ENCODE measurements at places on chromosomes 16 and 17.

DNA sequence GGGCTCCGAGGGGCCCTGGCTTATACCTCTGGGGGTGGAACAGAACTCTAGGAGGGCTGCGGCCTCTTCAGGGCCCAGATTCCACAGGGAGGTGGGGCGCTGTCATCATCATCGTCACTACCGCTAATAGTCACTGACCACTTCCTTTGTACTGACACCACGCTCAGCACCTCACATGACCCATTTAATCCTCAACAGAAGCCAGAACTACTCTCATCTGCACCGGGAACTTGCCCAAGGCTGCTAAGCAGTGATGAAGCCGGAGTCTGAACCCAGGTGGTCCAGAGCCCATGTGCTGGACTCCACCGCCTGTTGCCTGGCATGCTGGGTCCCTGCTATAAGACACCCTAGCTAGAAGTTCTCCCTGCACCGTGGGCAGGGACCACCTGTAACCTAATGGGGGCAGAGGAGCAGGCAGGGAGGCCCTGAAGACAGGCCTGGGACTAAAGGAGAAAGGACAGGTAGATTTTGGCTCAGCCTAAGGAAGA lies 12.0 kb downstream of the UNC13D start:
- peak; percentile 38 for DNase-seq

GRCh38 chr17:9684955-9685621 lies 39.8 kb downstream of the USP43 start:
- DNase-seq, result no peak

DNA sequence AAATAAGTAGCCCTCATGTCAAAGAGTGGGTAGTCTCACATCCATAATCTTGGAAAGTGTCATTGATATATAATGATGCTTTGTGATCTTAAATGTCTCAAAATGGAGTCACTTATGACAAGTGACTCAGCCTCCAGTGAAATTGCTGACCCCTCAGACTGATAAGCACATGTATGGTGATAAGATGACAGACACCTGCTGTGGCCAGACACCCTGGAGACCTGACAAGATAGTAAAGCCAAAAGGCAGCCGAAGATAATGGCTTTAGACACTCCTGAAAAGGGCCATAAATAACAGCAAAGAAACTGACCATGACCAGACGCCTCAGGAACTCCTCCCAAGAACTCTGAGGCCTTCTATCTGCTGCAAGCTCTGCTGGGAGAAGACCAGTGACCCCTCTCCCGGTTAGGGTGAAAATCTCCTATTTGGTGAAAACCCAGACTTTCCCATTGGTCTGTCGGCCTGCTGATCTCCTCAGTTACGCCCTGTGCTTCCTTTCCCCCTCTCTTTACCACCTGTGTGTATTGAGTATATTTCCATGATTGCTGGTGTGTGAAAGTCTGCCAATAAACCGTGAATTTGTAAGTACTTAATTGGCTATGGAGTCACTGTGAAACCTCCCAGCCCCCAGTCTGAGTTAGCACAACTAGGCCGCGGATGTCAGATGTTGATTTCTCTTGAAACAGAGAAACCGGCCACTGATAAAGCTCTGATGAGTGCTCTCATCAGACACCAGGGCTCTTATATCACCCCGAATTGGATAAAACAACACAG lies 226.7 kb upstream of the MYOCD start:
- DNase-seq, result no peak

DNA sequence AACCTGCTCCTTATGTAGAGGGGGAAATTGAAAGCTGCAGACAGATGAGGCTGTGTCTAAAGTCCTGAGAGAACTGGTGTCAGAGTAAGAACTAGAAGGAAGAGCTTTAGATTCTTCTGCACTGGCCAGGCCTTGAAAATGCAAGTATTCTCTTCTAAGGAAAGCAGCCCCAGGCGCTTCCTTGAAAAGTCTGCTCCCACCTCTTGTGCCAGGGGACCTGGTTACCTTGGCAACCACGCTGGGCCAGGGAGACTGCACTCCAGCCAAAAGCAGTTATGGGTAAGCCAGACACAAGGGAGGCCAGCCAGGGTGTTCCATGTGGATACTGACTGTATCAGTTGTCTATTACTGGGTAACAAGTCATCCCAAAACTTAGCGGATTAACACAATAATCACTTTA lies 228.6 kb upstream of the SDK2 start:
- no peak for DNase-seq

DNA sequence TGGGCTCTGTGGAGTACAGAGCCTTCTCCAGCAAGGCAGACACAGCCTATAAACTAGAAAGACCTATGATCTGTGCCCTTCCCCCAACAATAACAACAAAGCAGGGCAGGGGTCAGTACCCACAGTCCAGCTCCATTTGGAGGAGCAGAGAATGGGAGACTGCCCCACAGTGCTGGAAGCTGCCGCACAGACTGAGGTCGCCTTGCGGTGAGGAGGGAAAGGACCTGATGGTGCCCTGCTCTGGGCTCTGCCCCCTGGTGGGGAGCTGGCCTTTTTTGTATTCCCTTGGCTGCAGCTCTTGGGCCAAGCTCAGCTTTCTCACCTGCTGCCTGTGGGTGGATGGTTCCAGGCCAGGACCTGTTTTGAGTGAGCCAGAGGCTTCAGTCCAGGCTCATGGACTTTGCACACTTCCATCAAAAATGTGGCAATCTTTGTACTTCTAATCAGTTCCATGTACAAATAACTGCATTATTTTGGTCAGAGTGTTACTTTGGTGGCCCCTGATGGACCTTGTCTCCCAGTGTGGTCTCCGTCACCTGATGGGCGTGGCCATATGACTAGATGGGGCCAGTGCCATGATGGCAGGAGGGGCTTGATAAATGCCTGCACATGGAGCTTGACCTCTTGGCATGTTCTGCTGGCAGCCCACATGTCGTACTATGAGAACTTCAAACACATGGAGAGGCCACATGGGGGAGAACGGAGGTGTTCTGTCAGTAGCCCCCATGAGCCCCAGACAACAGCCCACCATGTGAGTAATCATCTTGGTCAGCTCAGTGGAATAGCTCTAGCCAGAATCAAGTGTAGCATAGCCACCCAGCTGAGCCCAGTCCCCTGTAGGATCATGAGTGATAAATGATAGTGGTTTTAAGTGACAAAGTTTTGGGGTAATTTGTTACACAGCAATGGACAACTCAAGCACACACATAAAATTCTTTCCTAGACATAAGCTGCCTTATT lies 24.2 kb downstream of the B9D1 start:
- no peak for DNase-seq

- DNase-seq, result no peak
These were observed 43.2 kb upstream of the CCL1 start for GRCh38 chr17:34406226-34406625.

GRCh38 chr16:31107465-31107867 lies 720 bp upstream of the BCKDK start:
- DNase-seq, result no peak

GRCh38 chr16:6837722-6838121 lies 494.9 kb upstream of the RBFOX1 start:
- DNase-seq, result no peak

GRCh38 chr16:287298-287811 lies 4.4 kb downstream of the PDIA2 start:
- DNase-seq, result no peak

DNA sequence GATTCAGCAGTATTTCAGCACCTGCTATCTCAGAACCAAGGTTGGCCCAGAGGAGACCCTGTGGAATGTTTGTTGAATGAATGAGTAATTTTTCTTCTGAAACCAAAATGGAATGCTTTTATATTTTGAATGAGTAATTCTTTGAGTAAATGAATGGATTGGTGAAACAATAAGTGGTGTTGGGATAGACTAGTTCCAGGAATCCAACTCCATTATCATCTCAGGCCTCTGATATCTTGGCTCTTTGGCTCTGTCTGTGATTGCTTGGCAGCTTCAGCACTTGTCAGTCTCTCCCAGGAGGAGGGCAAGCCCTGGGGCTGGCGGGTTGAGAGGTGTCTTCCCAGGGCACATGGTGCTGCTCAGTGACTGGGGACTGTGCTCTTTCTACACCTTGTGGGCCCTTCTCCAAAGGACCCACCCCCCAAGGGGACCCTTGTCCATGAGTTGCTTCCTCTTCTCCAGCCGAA lies 284.4 kb upstream of the FOXF1 start:
- DNase-seq, result no peak

DNA sequence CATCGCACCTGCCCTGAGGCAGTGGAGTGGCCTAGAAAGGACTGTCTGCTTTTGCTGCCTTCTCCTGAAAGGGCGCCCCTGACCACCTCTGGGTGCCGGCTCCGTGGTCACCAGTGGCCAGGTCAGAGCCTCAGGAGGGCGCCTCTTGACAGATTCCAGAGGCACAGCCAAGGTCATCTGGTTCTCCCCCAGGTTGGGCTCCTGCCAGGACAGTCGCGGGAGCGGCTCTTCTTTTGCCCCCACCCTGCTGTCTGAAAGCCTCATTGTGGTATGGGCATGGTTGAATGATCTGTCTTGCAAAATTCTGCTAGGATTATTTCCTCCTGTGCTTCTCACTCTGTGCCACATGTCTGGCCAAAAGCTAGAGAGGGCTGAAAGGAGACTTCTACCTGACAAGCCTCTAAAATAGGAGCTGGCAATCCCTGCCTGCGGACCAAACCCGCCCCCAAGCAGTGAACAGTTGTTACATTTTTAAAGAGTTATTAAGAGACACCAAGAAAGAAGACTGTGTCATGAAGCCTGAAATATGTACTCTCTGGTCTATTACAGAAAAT lies 82.8 kb downstream of the SNX29 start:
- no peak for DNase-seq

DNA sequence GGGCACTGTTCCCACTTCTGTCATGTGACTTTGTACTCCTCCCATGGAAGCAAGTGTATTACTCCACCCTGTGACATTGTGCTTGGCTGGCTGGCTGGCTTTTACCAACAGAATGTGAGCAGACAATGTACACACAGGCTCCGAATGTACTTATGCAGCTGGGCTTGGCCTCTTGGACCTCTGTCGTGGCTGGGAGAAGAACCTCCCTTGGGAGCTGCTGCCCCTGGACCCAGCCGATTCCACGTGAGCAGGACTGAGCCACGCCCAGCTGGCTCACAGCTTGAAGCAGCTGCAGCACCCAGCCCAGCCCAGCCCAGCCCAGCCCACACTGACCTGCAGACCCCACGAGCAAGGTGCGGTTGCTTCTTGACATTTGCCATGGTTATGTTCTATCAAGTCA lies 177.5 kb downstream of the RBFOX3 start:
- DNase-seq, result no peak

- DNase-seq, result no peak
These were observed 4.7 kb downstream of the DNAH17 start for GRCh38 chr17:78572239-78573205.

DNA sequence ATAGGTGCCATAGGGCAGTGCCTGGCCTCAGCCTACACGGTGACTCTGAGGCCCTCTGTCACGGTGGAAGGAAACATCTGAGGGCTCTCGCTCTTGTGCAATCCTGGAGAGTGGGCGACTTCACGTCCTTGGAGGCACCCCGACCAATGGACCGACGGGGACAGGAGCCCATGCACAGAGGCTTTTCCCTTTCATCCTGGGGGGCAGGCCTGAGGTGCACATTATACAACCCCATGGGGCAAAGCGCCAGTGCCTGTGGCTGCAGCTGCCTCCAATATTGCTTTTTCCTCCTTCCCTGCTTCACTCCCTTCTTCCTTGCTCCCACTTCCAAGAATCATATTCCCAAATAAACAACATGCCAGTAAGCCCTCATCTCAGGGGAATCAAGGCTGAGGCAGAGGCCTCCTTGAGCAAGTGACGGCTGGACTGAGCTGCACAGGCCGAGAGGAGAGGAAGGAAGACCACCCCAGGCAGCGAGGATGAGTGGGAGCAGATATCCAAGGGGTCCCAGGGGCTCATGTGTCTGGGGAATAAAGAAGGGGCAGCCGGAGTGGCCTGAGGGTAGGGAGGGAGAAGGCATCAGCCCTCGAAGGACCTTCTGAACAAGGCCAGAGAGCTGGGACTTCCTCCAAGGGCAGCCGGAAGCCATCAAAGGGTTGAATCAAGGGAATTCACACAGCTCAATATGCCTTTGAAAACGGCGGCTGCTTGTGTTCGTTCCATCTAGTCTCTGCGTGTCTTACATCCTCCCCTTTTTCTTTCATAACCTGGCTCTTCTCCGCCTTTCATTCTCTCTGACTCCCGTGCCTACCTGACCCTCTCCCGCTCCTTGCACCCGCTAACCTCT lies 42.6 kb upstream of the RPL38 start:
- DNase-seq, result no peak

GRCh38 chr17:49483599-49484509 lies 11.2 kb upstream of the NGFR start:
- no peak for DNase-seq

- DNase-seq, result peak; percentile 78
These were observed 33.7 kb downstream of the DDX19A start for GRCh38 chr16:70380248-70380918.

GRCh38 chr16:70730031-70730430 lies 44.2 kb upstream of the MTSS2 start:
- DNase-seq, result peak; percentile 55

DNA sequence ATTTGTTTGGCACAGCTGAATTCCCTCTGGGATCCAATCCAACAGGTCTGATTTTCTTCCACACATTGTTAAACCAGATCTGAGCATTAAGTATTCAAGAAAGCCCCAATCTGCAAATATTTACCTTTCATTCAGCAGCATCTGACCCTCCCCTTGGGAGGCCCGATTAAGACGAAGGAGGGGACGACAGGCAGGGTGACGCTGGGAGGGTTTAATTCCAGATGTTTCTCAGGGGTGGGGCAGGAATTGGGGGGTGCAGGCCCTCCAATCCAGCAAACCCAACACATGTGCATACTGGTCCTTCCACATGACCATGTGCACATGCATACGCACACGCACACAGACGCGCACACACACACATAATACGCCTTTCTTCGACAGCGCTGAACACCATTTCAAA lies 240.5 kb downstream of the GSG1L start:
- DNase-seq, result no peak

GRCh38 chr17:60102632-60103096 lies 23.9 kb upstream of the HEATR6 start:
- peak; percentile 70 for DNase-seq

GRCh38 chr17:40460968-40461731 lies 17.9 kb downstream of the IGFBP4 start:
- no peak for DNase-seq

- no peak for DNase-seq
These were observed 73.7 kb downstream of the CNGB1 start for GRCh38 chr16:57897053-57897784.

DNA sequence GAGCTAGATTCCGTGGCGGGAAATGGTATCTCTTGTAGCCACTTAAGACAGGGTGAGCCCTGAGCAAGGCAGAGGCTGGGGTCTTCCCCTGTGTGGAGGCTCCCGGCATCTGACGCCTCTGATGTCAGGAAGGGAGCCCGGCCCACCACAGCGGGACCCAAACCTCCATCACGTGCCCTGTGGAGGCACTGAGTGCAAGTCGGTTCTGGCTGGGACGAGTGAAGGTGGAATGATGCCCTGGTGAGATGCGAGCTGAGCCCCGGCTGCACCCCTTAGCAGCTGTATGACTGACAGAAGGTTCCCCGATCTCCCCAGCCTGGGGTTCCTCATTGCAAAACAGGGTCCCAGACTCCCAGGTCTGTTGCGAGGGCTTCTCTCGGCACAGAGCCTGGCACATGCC lies 187.4 kb upstream of the TNRC6C start:
- no peak for DNase-seq

GRCh38 chr16:25073854-25074253 lies 37.7 kb upstream of the LCMT1 start:
- DNase-seq, result no peak

GRCh38 chr17:47687328-47687690 lies 6.7 kb upstream of the TBKBP1 start:
- DNase-seq, result no peak

GRCh38 chr17:72913142-72913682 lies 179.3 kb downstream of the SLC39A11 start:
- DNase-seq, result no peak

- DNase-seq, result peak; percentile 58
These were observed 9.5 kb downstream of the HOXB4 start for GRCh38 chr17:48568499-48569239.

GRCh38 chr17:58387834-58388233 lies 29.5 kb downstream of the RNF43 start:
- no peak for DNase-seq
